ENCODE measurements at places on chromosomes 6 and 20.

DNA sequence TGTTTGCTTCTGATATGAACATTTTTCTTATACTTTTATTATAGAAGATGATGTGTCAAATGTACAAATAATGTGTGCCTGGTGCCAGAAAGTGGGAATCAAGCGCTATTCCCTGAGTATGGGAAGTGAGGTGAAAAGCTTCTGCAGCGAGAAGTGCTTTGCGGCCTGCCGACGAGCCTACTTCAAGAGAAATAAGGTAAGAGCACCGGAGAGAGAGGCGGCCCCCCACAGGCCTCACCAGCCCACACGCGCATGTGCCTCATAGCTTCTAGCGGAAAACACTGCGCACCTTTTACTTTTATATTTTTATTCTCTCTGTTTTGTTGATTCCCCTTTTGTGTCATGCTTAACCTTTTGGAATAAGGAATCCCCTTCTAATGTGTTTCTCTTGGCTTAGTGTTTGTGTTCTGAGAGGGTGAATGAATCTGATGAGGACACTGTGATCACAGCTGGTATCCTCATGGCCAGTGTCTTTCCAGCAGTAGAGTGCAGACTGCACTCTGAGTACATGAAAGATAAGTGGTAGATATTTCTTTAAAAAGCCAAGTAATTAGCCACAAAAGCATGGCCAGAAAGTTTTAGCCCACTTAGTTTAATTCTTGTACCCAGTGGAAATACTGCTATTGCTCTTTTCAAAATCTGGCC, 43.6 kb downstream of the SOBP start:
- DNase-seq = no peak

DNA sequence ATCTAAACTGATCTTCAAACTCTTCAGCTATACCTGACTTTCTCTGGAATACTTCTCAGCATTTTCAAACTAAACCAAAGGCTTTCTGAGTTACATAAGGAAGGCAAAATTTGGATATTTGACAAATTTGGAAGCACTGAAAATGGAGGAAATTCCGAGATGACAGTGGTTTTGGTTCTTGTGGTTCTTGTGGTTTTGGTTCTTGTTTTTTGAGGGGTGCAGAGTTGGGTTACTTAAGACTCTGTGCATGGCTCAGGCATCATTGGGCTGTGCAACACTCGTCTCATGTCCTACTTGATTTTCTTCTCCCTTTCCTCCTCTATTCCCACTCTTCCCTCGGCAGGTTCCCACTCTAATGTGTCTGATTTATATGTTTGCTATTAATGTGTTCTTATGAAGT, 78.0 kb downstream of the SLC22A3 start:
- no peak for DNase-seq

- DNase-seq = no peak
Observed at GRCh38 chr6:127290391-127291265, 24.0 kb downstream of the RNF146 start.

- DNase-seq = no peak
Observed at GRCh38 chr6:115891111-115891669, 169.5 kb downstream of the FRK start.

DNA sequence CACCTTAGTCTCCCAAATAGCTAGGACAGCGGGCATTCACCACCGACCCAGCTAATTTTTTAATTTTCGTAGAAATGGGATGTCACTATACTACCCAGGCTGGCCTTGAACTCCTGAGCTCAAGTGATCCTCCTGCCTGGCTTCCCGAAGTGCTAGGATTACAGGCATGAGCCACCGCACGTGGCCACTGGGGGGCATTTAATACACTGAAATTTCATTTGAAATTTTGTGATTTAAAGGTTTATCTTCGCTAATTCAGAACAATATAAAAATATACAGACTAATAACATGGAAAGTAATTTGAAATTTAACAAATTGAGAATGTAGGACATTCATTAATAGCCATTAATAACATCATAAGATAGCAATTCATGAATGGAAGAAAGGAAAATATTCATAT, 20.5 kb upstream of the TBC1D32 start:
- DNase-seq = no peak

GRCh38 chr6:37860226-37860839, 40.8 kb downstream of the ZFAND3 start:
- DNase-seq = no peak

- DNase-seq = no peak
Observed at GRCh38 chr20:57966620-57967019, 256.8 kb upstream of the PMEPA1 start.

GRCh38 chr6:11043961-11044711, at the start of gene ELOVL2:
ELOVL2 (minus strand) TSS chr6:11044305; CDS start chr6:11044230, 75 bp downstream.
- DNase-seq = peak; percentile 37

DNA sequence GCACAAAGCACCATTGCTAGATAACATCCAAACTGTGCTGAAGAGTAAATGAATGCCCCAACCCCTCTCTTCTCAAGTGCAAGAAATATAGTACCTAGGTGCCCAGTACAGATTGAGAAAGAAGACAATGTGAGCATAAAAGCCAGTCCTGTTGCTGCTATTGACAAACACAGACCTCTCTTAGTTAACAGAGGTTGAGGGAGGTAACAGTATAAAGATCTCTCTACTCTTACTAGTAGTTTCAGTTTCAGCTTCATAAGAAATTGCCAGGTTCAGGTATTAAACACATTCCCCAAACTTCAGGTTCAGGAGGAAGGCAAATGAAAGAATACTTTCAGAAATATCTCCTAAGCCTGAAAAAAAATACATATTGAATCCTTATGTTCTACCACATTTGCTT, 31.4 kb downstream of the TBC1D32 start:
- DNase-seq = no peak

DNA sequence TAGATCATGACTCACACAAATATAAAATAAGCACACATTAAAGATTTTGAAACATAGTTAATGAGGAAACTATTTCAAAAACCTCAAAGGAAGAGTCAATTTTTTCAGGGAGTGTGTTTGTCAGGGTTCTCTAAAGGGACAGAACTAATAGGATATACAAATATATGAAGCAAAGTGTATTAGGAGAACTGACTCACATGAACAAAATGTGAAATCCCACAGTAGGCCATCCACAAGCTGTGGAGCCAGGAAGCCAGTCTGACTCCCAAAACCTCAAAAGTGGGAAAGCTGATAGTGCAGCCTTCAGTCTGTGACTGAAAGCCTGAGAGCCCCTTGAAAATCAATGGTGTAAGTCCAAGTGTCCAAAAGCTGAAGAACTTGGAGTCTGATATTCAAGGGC, 898.0 kb upstream of the EYS start:
- no peak for DNase-seq

DNA sequence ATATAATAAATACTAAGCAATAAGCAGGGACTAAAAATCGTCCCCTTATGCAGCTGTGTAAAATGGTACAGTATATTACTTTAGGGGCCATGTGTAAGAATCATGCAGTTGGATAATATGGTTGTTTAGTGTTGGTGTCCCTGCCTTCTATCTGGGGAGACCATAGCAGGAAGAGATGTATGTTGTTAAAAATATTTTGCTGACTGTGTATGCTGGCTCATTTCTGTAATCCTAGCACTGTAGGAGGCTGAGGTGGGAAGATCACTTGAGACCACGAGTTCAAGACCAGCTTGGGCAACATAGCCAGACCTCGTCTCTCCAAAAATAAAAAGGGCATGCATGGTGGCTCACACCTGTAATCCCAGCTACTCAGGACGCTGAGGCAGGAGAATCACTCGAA, 5.6 kb downstream of the PANK2 start:
- no peak for DNase-seq

DNA sequence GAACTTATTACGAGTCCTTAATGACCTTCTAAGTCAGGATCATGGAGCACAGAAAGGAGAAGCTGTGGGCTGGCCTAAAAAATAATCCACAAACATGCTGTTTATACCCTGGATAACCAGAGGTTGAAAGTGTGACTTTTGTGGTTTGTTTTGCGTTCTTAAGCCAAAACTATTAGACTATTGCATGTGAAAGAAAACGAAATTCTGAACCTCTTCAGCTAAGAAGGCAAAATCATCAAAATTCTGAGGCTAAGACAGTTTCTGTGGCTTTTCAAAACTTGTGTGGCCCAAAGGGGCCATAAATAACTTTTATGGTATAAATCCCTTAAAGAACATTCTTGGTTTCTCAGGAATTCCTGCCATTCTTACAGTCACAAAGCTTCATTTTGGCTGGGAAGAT, 251.0 kb downstream of the UST start:
- DNase-seq = no peak

GRCh38 chr6:148837941-148838340, 91.1 kb downstream of the UST start:
- DNase-seq = no peak

DNA sequence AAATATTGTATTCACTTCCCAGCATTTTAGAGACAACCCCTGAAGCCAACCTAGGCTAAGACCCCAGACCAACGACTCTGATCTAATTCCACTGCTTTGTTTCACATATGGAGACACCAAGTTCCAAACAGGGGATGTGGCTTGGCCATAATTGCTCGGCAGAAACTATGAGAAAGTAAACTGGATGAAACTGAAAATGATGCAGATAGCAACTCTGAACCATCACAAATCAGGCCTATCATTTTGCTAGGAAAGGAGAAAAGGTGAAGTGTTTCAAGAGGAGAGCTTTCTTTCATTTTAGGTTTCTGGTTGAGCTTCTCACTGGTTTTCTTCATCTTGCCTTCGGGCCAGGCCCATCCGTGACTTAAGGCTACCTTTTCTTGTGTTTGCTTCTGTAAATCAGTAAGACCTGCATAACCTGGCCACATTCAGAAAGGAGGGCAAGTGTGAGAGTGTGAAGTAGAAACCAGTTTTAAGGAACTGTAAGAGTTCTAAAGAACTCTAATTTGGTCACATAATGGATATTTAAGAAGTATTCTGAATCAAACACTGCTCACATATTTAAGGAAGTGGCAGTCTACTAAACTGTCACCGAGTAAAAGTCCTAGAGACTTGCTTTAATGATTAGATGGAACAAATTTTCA, 105.8 kb downstream of the BACH2 start:
- no peak for DNase-seq

DNA sequence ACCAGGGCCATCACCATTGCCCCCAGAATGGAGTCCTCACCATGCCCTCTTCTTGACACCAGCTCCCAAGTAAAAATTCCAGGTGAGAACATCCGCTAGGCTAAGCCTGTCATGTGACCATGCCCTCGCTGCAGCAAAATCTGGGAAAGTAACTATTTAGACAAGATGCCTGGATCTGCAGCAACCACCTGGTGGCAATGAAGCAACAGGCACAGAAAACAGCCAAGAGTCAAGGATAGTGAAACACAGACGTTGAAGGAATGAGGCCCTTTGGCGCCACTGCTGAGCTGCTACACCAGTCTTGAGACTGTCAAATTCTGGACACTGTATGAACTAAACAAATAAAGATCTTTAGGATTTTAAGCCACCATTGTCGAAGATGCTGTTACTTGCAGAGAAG, 30.1 kb upstream of the TGM6 start:
- DNase-seq = no peak

DNA sequence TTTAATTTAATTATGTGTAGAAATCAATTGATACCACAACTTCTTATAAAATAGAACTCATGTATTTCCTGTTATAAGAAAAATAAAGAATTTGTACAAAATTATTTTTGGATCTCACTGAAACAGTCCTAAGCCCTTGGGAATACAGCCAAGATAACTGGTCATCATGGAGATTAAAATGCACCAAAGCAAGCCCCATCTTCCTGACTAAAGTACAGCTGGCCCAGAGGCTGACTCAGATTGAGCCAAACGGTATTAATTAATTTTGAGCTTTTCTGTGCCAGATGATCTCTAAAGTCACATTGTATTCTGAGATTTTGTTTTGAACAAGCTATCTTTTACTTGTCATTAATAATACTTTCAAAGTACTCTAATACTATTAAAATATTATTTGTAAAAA, 978.5 kb downstream of the TBC1D32 start:
- no peak for DNase-seq

GRCh38 chr6:16129623-16130401, 926 bp downstream of the MYLIP start:
- no peak for DNase-seq

- DNase-seq = no peak
Observed at GRCh38 chr6:5025911-5026819, 22.3 kb upstream of the RPP40 start.

- DNase-seq = no peak
Observed at GRCh38 chr6:105995391-105995865, 90.7 kb upstream of the PRDM1 start.

- no peak for DNase-seq
Observed at GRCh38 chr6:170307080-170307545, 555 bp downstream of the FAM120B start.

GRCh38 chr6:131875647-131876046, 67.8 kb downstream of the ENPP1 start:
- DNase-seq = no peak

DNA sequence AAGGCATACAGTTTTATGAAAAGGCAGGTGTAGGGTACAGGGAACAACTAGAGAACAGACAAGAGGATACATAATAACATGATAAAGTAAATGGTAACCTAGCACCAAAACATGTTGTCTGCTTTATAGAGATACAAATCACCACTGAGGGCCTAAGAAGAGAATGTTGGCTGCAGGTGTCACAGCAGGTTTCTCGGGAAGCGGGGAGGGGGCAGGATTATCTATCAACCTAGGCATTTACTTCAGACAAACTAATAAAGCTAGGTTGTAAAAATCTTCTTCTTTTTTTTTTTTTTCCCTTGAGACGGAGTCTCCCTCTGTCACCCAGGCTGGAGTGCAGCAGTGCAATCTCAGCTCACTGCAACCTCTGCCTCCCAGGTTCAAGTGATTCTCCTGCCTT, 22.7 kb downstream of the PIM1 start:
- DNase-seq = no peak

DNA sequence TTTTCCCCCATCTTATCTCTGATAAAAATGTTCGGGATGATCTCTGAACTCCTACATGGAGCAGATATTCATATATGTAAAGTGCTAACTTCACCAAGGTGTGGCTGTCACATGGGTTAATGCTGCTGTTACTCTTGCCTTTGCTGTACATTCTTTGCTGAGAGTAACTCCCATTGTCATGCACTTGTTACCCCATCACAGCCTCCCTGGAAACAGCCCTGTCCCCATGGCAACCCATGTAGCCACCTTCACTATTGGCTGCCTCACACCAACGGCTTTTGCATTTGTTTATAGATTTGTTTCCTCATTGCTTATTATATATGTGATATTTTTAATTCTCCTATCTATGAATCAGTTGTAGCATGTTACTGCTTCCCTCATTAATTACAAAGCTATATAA, 17.3 kb upstream of the IBTK start:
- DNase-seq = no peak

- no peak for DNase-seq
Observed at GRCh38 chr6:158353883-158354877, 41.9 kb downstream of the TULP4 start.

GRCh38 chr6:160692369-160692959, 9.6 kb upstream of the PLG start:
- no peak for DNase-seq

DNA sequence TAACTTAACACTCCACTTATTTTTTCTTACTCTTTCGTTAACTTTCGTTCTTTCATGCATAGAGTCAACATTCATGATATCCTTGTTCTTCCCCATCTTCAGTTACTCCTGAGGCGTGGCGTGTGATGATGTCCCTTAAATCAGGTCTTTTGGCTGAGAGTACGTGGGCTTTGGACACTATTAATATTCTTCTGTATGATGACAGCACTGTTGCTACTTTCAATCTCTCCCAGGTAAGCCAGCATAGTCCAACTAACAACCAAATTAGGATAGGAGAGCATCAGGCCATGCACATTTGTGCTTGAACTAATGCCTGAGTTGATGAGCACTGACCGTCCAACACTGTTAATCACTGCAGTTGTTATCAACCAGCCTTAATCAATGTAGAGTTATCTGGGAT, 119.6 kb downstream of the TMEM242 start:
- no peak for DNase-seq
